ENCODE measurements at places on chromosomes 6 and 20.

DNA sequence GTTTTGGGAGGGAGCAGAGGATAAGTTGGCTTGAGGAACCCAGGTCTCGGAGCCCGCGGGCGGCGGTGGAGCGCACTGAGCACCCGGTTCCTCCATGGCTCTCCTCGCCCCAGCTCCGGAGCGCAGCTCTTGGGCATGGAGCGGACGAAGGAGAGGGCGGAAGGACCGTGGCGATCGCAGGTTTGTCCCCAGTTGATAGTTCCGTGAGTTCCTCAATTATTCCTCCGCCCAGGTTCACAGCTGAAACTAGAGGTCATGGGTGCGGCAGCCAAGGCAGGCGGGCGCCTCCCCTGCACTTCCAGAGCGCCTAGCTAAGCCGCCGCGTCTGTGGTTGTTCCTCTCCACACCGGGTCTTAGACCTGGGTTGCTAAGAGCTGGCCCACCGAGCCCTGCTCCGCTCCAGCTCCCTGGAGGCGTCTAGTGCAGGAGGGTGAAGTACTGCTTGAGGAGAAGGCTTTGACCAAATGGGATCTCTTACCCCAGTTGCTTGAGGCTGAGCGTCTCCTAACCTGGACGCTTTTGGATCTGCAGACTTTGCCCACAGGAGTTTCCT is at the start of gene HTR1B:
TSS of gene HTR1B (minus strand) at position 184 of the 553 bp plus-strand sequence. CDS start at position 96, 88 bp downstream.
- no peak for DNase-seq

- no peak for DNase-seq
Observed at GRCh38 chr6:126633373-126633772, 293.5 kb downstream of the CENPW start.

DNA sequence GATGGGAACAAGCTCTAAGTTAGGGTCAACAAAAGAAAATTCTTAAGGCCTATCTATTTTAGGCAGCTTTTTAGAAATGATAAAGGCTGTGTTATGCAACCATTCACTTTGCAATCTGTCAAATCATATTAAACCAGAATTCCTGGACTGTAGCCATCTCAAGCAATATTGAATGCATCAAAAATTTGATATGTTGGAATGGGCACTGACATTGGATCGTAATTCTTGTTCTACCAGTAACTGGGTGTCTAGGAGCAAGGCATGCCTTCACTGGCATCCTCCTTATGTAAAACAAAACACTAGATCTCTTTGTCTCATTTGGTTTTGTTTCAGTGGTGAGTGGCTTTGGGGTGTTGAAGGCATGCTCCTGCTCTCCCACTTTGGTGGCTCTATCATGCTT is 145.6 kb downstream of the JARID2 start:
- DNase-seq = no peak

DNA sequence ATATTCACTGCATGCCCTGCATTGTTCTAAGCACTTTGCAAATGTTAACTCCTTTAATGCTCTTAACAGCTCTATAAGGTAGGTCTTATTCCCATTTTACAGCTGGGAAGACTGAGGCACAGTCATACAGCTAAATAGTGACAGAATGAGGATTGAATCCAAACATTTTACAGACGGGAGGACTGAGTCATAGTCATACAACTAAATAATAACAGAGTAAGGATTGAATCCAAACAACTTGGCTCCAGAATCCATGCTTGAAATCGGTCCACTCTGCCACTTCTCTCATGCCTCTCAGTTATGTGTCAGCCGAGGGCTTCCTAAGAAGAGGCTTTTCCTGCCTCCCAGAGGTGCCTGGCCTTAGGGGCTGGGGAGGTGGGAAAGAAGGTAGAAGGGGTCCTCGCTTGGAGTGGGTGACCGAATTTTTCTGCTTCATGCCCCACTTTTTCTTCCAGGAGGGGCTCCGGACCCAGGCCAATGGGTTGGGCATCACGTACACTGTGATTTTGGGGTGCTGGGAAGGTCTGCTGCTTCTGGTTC is 137.4 kb upstream of the RNF24 start:
- DNase-seq = no peak

DNA sequence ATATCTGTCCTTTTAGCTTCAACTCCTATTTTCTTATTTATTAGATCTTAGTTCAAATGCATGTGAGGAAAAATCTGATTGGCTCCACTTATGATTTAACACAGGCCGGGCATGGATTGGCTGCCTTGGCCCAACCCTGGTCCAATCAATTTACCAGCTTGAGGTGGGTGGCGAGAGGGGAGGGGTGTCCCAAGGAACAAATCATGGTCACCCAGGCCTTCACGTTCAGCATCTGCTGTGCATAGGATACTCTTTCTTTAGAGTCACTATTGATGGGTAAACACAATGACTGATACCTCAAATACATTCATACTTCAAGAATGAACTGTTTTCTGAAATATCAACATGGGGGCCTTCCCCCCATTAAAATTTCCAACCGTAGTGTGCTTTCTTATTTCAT is 14.9 kb upstream of the BACH2 start:
- no peak for DNase-seq

- no peak for DNase-seq
Observed at GRCh38 chr20:37190354-37191112, 11.2 kb upstream of the MROH8 start.

GRCh38 chr6:47076422-47077344 is 34.6 kb upstream of the ADGRF1 start:
- no peak for DNase-seq

GRCh38 chr6:42405021-42405420 is 46.7 kb downstream of the TRERF1 start:
- no peak for DNase-seq

- no peak for DNase-seq
Observed at GRCh38 chr20:34350095-34350494, 13.0 kb upstream of the ITCH start.

DNA sequence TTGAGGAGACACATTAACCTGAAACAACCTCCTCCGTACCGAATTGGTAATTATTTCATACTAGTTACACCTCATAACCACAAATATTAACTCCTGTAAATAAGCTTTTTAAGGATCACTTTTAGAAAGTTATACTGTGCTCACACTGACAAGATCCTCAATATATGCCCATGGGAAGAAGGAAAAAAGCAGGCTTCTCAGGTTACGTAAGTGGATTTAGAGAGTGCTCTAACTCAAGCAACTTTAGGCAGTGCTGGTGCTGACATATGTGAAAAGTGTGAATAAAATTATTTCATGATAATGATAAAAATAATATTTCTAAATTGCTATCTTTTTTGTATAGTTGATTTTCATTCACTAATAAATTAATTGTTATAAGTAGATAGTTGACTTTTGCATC is 76.1 kb downstream of the PRKN start:
- no peak for DNase-seq

GRCh38 chr20:40080041-40080652 is 608.9 kb downstream of the MAFB start:
- DNase-seq = no peak

GRCh38 chr6:40139447-40139846 is 205.2 kb upstream of the MOCS1 start:
- DNase-seq = no peak

- DNase-seq = no peak
Observed at GRCh38 chr6:124941259-124941658, 21.0 kb upstream of the RNF217 start.

DNA sequence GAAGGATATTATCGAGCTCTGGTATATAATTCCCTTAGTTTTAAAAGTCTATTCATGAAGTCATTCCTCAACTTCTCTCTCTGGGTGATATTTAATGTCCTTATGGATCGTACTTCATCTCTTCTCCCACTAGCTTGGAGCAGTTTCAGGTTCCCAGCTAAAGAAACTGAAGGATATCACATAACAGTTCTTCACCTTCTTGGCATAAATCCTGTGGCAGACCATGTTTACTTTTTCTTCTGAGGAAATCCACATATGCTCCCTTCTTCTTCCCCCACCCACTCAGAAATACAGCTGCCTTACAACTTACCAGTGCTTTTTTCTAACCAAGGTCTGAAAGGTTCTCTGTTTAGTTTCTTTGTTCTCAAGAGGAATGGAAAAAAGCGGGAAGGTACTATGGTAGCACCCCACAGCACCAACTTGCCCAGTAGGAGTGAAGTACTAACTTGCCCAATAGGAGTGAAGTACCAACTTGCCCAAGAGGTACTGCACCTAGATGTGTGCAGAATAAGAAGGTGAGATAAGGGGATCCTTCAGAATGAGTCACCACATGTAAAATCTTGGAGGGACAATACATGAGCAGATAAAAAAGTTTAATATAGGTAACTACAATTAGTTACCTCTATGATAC is 53.1 kb downstream of the TSPYL4 start:
- no peak for DNase-seq

- no peak for DNase-seq
Observed at GRCh38 chr20:63066506-63067265, 59.9 kb upstream of the BHLHE23 start.

DNA sequence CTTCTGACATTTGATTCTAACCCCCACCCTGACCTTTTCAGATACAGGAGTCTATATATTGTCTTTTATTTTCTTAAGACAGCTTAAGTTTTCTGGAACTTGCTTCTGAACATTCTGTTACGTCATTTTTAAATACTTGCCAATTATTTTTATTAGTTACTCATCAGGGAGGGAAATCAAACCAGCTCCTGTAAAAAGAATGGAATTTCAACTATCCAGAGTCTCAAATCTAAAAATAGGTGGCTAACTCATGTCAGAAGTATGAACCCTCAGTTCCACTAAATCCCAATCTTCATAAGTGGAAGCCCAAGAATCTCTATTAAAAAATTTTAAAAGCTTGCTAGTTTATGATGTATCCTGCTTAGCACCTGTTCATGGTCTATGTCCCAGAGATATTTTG is 900.0 kb downstream of the KIF16B start:
- DNase-seq = no peak

DNA sequence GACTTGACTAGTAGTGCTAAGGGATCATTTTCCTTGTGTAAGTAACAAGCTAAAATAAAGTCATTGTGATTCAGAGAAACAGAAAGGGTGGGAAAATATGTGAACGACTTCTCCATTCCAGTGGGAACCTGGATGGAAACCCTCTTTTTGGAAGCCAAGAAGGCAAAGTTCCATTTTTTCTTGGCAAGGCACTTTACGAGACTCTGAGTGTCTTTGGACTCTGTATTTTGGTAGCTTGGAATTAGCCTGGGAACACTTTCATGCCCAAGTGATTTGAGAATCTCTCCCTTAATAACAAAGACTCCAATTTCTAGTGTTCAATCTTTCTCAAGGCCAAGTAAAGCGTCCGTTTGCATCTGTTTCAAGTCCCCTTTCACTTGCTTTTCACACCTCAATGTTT is 100.5 kb upstream of the SASH1 start:
- no peak for DNase-seq

DNA sequence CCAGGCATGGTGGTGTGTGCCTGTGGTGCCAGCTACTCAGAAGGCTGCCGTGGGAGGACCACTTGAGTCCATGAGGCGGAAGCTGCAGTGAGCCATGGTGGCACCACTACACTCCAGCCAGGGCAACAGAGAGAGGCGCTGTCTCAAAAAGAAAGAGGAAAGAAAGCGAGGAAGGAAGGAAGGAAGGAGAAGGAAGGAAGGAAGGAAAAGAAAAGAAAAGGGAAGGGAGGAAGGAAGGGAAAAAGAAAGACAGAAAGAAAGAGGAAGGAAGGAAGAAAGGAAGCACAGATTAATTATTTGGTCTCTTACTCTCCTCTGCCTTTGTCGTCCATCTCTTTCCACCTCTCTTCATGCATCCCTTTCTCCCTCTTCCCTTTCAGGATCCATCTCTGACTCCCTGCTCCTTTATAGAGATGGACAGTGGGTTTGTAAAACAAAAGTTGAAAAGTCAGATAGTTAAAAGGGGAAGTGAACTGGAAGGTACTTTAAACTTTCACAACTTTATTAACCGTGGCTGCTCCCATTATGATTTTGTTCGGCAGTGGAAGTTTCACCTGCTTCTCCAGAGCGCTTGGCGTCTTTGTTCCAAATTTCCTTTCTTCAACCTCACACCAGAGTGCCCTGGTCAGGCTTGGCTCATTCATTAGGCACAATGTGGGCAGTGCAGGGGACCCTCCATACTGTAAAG is 1.5 kb downstream of the HLA-DQA1 start:
- DNase-seq = no peak

DNA sequence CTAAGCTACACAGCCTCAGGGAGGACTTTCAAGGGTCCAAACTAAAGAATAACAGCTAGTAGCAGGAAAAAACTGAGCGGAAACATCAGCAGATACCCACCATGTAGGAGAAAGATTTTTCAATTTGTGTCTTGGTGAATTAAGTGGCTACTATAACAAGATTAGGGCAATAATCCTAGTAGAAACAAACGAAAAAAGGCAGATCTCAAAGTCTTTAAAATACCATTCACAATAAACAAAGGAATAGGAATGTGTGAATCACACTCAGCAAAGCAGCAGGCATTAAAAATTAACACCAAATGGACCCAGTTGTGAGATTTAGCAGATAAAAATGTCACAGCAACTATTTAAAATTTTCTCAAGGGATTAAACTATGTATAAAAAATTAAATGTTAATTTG is 761.2 kb downstream of the TENT5A start:
- DNase-seq = no peak

- DNase-seq = no peak
Observed at GRCh38 chr20:20915844-20916243, 190.3 kb downstream of the LINC00237 start.

- peak; percentile 68 for DNase-seq
Observed at GRCh38 chr6:167706313-167707109, 120.2 kb upstream of the AFDN start.

DNA sequence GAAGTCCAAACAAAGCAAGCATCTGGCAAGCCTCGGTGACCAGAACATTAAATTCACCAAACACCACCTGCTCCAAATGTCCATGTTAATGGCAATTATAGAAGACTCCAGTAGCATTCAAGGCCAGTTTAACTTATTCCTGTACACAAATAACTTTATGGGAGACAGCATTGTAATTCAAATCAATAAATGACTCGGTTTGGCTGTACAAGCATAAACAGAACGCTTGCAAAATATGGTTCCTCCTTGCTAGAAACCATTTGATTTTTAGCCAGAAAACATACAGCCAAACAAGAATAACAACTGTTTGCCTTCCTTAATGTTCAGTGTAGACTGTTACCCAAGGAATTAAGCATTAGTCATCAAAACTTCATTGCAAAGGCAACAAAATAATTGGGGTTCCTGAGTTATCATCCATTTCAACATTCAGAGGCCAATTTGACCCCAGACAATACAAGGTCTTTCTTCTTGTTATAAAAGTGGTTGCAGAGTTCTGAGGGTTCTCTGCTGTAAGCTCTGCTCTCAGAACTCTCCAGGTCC is 125.1 kb downstream of the BFSP1 start:
- DNase-seq = no peak

GRCh38 chr6:90701146-90701781 is 114.4 kb upstream of the MAP3K7 start:
- no peak for DNase-seq
